ENCODE measurements at places on chromosomes 3 and 15. TPM values are rescaled to one million over a fixed set of nuclear protein-coding genes. Genes with fewer than 3 reads are reported as not detected.

DNA sequence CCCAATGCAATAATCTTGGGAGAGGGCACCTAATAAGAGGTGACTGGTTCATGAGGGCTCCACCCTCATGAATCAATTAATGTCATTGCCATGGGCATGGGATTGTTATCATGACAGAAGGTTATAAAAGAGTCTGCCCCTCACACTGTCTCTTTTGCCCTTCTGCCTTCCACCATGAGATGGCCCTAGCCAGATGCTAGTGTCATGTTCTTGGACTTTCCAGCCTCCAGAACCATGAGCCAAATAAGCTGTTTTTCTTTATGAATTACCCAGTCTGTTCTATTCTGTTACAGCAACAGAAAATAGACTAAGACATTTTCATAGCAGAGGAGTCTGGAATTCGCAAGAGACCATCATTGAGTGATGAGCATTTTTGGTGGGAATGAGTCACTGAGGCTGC is 16.0 kb upstream of the RAD18 start:
- peaks cover 12% of the 10 kb centered on the region for H3K27me3 ChIP-seq
- no peaks in the 10 kb centered on the region for H3K36me3 ChIP-seq
- no peak for DNase-seq
- peaks cover 3% of the 10 kb centered on the region for H3K4me1 ChIP-seq
- H3K27ac ChIP-seq = no peak overlapping the region

GRCh38 chr3:118548434-118548833 is 486.2 kb downstream of the IGSF11 start:
- no peaks in the 10 kb centered on the region for H3K27me3 ChIP-seq
- H3K36me3 ChIP-seq = no peaks in the 10 kb centered on the region
- H3K4me3 ChIP-seq = no peak overlapping the region
- H3K4me1 ChIP-seq = no peaks in the 10 kb centered on the region
- DNase-seq = no peak
- no peak overlapping the region for H3K27ac ChIP-seq

DNA sequence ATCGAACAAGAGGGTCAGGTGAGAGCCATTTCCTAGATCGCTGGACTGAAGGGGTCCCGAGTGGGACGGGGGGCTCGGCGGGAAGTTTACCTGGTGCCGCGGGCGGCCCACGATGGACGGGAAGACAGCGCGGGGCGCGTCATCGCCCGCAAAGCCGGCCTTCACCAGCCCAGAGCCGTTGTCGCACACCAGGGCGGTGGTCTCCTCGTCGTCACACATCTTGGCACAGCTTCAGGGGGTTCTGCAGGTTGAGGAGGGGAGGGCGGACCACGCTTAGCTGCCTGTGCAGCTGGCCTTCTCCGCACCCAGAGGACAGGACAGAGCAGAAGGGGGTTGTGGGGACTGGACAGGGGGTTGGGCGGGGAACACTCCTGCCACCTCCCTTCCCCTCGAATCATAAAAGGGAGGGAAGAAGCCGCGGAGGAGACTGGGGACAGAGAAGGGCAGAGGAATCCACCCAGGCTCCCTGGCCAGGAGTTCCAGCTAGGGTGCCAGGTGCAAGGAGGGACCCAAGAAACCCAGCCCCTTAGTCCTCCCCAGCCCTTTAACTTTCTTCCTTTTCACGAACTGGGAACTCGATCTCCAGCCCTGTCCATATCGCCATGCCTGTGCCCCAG is 651 bp downstream of the ACTC1 start:
- H3K4me3 ChIP-seq = no peak overlapping the region
- no peak for DNase-seq
- H3K4me1 ChIP-seq = no peaks in the 10 kb centered on the region
- H3K27ac ChIP-seq = no peak overlapping the region
- H3K36me3 ChIP-seq = no peaks in the 10 kb centered on the region

- no peak for DNase-seq
- no peak overlapping the region for H3K4me3 ChIP-seq
- H3K27ac ChIP-seq = no peak overlapping the region
- H3K4me1 ChIP-seq = peaks cover 2% of the 10 kb centered on the region
Measured at GRCh38 chr15:41006479-41006878, 53.2 kb downstream of the CHAC1 start.

- H3K4me1 ChIP-seq = peaks cover 29% of the 10 kb centered on the region
- H3K36me3 ChIP-seq = peaks cover 13% of the 10 kb centered on the region
- peak overlapping the region; percentile 87 for H3K4me3 ChIP-seq
- peaks cover 26% of the 10 kb centered on the region for H3K27me3 ChIP-seq
- H3K27ac ChIP-seq = peak overlapping the region; percentile 90
Measured at GRCh38 chr3:53161820-53162671, 1.0 kb downstream of the PRKCD start.

DNA sequence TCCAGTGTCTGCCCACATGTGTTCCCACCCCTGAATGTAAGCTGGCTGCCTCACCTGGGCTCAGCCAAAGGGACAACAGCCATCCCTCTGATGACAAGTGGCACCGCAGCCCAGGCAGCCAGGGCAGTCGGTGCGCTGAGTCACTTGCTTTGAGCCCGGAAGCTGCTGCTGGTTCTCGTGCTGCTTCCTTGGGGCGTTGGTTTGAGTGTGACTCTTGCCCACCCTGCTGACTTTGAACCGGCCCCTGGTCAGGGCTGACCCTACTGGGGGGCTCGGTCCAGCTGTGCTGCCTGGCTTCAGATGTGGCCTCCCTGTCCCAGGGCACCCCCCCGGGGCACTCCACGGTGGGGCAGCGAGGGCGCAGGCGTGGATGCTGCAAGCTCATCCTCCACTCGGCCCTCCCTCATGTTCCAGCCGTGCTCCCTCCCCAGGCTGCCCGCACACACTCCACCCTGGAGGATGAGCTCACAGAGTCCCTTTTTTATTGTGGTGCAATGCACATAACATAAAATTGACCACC is 62.1 kb downstream of the EFCAB12 start:
- no peaks in the 10 kb centered on the region for H3K4me1 ChIP-seq
- H3K27me3 ChIP-seq = no peaks in the 10 kb centered on the region
- no peaks in the 10 kb centered on the region for H3K36me3 ChIP-seq
- H3K4me3 ChIP-seq = no peak overlapping the region

DNA sequence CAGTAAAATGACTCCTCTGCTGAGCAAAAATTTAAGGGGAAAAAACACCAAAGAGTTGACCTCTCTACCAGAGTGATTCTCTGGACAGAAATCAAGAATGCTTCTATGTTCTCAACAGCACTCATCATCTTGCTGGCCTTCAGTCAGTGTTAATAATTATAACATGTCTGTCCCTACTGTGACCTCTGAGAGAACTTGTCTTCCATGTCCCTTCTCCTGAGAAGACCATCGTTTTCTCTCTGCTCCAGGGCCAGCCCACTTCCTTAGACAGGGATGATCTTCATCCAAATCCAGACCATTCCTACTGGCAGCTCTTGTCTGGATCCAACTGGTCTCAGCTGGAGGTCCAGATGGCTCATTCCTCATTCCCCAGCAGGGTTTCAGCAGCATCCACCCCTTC is 139.0 kb upstream of the NECTIN3 start:
- peaks cover 5% of the 10 kb centered on the region for H3K27me3 ChIP-seq
- H3K4me1 ChIP-seq = no peaks in the 10 kb centered on the region
- H3K36me3 ChIP-seq = no peaks in the 10 kb centered on the region
- no peak overlapping the region for H3K4me3 ChIP-seq

- no peak for DNase-seq
- H3K27me3 ChIP-seq = no peaks in the 10 kb centered on the region
- H3K4me3 ChIP-seq = no peak overlapping the region
- peaks cover 58% of the 10 kb centered on the region for H3K36me3 ChIP-seq
Measured at GRCh38 chr3:9450126-9450525, 52.7 kb downstream of the SETD5 start.

DNA sequence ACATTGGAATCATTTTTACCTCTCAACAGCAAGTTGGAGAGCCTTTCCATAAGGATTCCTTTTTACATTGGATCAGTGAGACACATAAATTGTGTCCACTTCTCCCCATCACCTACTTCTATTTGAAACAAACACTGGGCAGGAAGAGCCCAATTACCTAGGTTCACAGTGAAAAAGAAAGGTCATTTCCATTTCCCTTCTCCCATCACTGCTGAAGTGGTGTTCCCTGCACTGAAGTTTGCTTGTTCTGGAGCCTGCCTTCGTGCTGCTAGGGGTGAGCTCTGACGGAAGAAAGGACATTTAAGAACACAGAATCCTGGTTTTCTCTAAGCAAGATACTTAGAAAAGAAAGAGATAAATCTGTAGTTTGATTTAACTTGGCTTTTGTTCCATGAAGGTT is 123.8 kb upstream of the ZBTB20 start:
- no peak overlapping the region for H3K4me3 ChIP-seq
- H3K36me3 ChIP-seq = no peaks in the 10 kb centered on the region
- no peaks in the 10 kb centered on the region for H3K4me1 ChIP-seq
- H3K27ac ChIP-seq = no peak overlapping the region

- H3K4me1 ChIP-seq = peaks cover 32% of the 10 kb centered on the region
- no peak overlapping the region for H3K27ac ChIP-seq
- H3K4me3 ChIP-seq = no peak overlapping the region
Measured at GRCh38 chr3:143830063-143830462, 18.2 kb downstream of the SLC9A9 start.

DNA sequence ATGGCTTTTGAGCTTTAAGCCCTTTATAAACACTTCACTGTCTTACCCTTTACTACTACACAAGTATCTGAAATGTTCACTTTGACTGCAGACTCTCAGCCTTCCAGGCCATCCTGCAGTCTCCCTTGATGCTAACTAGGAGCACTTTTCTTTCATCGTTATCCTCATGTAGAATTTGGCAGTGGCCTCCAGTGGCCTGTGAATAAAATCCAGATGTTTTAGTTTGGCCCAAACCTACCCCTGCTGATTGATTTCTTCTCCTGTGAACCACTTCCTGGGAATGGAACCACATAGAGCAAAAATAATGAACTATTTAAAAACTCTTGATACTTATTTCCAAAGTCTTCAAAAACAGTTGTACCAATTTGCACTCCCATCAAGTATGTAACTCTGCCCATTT is 271.9 kb downstream of the FEZF2 start:
- no peak overlapping the region for H3K4me3 ChIP-seq
- no peaks in the 10 kb centered on the region for H3K4me1 ChIP-seq
- no peak overlapping the region for H3K27ac ChIP-seq
- no peaks in the 10 kb centered on the region for H3K27me3 ChIP-seq
- no peak for DNase-seq

- H3K27ac ChIP-seq = no peak overlapping the region
- no peak for DNase-seq
- no peak overlapping the region for H3K4me3 ChIP-seq
- no peaks in the 10 kb centered on the region for H3K4me1 ChIP-seq
Measured at GRCh38 chr3:40608091-40608490, 83.3 kb downstream of the ZNF621 start.

DNA sequence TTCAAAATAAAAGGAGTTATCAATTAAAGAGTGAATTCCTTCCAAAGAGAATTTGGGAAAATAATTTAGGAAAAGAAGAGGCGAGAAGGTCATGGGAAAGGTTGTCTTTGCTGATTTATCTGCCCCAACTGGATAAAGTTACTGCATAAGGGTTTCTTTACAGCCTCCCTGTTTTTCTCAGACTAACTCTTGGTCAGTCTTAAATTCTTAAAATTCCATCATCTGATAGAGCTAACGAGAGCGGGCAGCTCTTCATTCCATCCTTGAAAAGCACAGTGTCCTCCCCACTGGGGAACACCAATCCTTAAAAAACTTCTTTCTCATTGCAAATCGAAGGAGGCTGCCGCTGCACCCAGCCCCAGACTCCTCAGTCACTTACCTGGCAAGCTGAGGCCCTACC is 107.2 kb downstream of the PGPEP1L start:
- peaks cover 15% of the 10 kb centered on the region for H3K36me3 ChIP-seq
- no peak overlapping the region for H3K4me3 ChIP-seq
- peaks cover 16% of the 10 kb centered on the region for H3K4me1 ChIP-seq
- no peaks in the 10 kb centered on the region for H3K27me3 ChIP-seq
- H3K27ac ChIP-seq = no peak overlapping the region

Gene SPSB4
- 0.07 TPM for total RNA-seq

Gene CYP8B1
- not detected for total RNA-seq

Gene SPRED1
- total RNA-seq = 0.44 TPM

Gene SLC28A1
- not detected for total RNA-seq

Gene RETNLB
- not detected for total RNA-seq

Gene ZNF80
- 0.21 TPM for total RNA-seq

Gene GNAT1
- not detected for total RNA-seq

All from activated CD4-positive, alpha-beta T cell treated with anti-CD3 and anti-CD28 coated beads, Interleukin-2, amount 10 ng/mL, durations not matched to agents 24 days and 14 days (primary cell).